Heart left ventricle (tissue), 16 donors: ENCODE measurements at places on chromosomes 12 and 14. TPM values are rescaled to one million over a fixed set of nuclear protein-coding genes. Genes with fewer than 3 reads are reported as not detected.

DNA sequence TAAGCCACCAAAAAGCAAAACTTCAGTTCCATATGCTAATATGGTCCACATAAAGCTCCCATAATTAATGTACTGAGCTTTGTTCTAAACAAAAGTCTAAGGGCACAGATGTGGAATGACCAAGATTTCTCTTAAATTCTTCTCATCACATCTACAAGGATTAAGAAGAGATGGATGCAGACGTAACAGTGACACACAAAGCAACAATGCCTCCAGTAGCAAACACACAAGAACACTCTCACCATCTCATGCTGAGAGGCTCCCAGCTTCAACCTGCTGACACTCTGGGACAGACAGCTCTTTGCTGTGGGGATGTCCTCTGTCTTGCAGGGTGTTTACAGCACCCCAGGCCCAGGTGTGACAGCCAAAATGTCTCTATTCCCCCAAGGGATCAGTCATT is 48.2 kb downstream of the SETD3 start:
- no peak for DNase-seq

- DNase-seq, result no peak
Observed at GRCh38 chr14:21825149-21825743, 151.6 kb upstream of the OR4E1 start.

The SPIC gene
- total RNA-seq, result not detected

DNA sequence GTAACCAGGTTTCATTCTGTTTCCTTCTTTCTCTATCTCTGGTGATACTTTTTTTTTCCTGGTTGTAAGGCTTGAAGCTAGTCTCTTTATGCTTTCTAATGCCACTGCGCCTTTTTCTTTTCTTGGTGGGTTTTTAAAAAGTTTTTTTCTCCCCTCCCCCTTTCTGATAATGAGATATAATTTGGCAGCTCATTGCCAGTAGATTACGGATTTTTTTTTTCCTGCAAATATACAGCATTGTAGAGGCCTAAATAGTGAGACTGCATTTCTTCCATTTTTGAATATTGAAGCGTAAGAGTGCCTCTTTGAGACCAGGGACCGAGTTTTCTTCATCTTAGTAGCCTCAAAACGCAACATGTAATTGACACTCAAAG is 1.1 kb downstream of the PAPOLA start:
- no peak for DNase-seq

DNA sequence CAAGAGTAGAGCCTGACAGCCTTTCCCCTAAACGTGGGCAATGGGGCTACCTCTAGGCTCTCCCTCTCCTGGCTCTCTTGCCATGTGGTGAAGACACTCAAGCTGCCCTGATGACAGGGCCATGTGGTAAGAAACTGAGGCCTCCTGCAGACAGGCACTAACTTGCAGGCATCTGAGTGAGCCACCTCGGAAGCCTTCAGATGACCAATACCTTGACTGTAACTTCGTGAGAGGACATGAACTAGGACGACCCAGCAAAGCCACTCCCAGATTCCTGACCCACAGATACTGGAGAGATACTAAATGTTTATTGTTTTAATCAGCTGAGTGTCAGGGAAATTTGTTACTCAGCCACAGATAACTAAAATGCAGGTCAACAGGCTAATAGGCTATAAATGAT is 96.4 kb downstream of the EFCAB11 start:
- no peak for DNase-seq

GRCh38 chr14:79855789-79856188 is 355.5 kb downstream of the DIO2 start:
- no peak for DNase-seq

The IL22 gene
- not detected for total RNA-seq

The EPYC gene
- total RNA-seq, result not detected

GRCh38 chr12:23775208-23775607 is 174.3 kb downstream of the SOX5 start:
- no peak for DNase-seq

DNA sequence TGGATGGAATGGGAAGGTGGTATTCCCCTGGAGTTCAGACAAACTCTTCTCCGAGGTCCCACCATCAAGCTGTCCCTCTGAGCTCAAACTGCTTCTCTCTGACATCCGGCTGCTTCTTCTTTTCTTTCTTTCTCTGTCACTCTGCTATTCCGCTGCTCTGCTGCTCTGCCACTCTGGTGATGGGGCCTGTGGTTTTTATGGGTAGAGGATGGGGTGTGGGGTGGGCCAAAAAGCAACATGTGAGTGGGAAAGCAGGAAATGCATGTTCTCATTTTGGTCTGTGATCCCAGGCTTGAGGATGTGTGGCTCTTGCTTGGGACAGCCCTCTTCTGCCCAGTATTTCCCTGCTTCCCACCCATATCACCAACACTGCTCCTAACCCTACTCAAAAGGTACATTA is 30.6 kb downstream of the CLECL1 start:
- no peak for DNase-seq

DNA sequence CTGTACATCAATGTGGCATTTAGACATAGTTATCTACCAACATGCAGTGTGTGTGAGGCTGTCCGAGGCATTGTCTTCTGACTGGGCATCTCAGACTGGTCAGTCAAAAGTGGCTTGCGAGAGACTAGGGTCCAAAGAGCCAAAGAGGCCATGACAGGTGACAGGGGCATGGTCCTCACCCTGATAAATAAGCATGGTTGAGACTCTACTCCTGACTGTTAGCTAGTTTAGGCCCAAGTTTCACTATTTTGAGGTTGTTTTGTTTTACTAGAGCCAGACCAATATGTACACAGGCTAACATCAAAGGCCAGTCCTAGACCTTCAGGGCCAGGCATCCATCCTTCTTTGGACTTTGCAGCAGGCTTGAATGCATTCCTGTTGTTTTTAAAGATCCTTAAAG is 76.9 kb upstream of the SRSF5 start:
- DNase-seq, result no peak
